Right lung (tissue), 10 donors: ENCODE measurements at places on chromosomes 4 and X. TPM values are rescaled to one million over a fixed set of nuclear protein-coding genes. Genes with fewer than 3 reads are reported as not detected.

The DRD5 gene
- not detected for polyA plus RNA-seq

The MAGEA2B gene
- polyA plus RNA-seq = not detected

The NMU gene
- 4.1 TPM for polyA plus RNA-seq

The RBM47 gene
- polyA plus RNA-seq = 21.4 TPM

The NOX1 gene
- polyA plus RNA-seq = 0.89 TPM

The CXCL6 gene
- 0.18 TPM for polyA plus RNA-seq

DNA sequence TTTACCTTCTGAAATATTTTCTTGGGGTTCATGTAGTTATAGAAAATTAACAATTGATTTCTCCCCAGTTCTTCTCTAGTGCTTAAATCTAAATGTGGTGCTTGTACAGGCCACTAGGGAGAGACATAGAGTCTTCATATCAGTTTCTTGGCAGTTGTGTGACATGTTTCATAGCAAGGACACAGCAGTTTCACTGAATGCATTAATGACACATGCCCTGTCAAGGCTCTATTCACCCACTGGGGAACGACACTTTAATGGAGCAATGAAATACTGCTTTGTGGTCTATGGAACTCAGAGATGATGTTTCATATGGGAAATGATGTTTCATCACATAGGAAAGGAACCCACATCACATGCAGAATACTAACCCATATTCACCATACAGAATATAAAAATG is 2.8 kb downstream of the VEGFC start:
- no peak for DNase-seq

- no peak for DNase-seq
These were observed 45.8 kb upstream of the ITM2A start for GRCh38 chrX:79412972-79413371.

- DNase-seq = no peak
These were observed 214.7 kb downstream of the ZNF674 start for GRCh38 chrX:46330513-46330912.

- DNase-seq = no peak
These were observed 105.8 kb downstream of the REPS2 start for GRCh38 chrX:17052210-17052609.

DNA sequence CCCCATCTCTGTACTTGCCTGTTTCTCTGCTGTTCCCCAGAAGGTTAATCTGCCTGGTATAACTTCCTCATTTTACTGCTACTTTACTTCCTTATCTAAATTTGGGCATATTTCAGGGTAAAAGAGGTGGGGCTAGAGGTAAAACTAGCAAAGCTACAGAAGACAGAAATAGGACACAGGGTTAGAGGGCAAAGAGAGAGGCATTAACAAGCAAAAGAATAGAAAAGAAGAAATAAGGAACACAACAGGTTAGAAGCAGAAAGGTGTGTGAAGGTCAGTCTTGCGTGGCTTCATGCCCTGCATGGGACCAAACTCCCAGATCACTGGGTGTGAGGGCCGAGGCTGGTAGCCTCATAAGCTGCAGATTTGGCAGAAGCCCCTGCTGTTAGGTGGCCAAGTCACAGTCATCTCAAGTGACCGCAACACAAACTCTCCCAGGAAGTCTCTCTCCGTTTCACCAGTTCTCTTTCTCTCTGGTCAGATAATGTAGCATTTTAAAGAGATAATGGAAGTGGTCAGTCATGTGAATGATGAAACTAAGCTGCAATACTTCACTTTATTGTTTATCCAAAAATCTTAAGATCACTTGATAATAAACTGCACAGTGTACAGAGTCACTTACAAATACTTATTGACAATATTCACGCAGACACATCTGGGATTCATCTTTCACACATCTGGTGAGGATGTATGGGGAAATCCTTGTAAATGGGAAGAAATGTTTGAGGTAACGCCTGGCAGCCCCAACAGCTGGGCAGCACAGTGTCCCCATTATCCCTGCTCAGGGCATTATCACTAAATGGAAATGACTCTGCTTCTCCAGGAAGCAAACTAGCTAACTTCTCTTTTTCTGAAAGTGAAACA is 16.4 kb downstream of the TMEM154 start:
- DNase-seq = no peak
